ENCODE measurements at places on chromosomes 3 and 15.

DNA sequence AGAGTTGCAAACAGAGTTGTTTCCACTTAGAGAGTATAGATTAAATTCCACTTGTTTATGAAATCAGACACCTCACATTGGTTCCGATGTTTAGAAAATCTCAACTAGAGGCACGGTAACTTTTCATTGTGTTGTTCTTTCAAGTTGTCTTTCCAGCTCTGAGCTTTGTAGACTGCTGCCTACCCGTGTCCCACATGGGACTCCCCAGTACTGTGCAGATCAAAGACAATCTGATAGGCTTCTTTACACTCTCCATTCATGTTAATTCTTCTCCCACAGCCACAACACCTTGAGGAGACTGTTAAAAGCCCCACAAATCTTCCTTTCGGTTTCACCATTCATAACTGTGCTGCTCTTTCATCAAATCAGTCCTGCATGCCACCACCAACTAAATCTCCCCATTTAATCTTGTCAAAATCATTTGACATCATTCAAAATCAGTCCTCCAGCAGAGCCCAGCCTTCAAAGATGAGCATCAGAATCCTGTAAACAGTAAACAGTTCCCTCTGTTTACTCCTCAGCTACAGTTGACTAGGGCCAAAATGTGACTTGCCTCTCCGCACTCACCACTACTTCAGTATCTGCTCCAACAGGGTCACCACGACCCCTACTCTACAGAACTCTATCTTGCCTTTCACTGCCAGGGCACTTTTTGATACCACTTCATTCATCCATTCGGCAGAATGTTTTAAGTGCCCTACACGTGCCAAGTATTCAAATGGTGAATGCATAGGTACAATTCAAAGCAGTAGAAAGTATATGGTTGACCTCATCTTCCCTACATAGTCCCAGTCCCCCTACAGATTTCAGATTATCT lies 8.3 kb downstream of the ANXA2 start:
- no peak for DNase-seq

GRCh38 chr3:124826703-124827102 lies 60.5 kb downstream of the ITGB5 start:
- no peak for DNase-seq

- no peak for DNase-seq
These were observed 24.4 kb downstream of the ATP2C1 start for GRCh38 chr3:130918328-130918727.

DNA sequence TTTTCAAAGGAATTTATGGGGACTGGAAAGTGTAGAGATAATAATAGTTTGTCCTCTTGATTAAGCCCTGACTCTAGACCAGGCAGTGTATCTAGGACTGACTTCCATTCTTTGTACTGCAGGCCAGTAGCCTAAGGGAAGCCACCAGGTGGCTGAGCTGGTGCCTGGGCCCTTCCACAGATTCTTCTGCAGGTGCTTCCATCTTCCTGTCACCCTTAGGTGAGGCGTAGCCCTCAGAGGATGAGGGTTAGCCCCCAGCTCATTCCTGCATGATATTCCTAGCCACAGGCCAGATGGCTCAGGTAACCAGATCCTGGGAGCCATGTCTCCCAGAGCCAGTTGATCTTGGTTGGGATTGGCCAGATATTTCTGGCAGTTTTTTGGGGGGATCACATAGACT lies 169.0 kb upstream of the IL12A start:
- no peak for DNase-seq

GRCh38 chr3:131067983-131068382 lies 41.3 kb downstream of the NEK11 start:
- no peak for DNase-seq

DNA sequence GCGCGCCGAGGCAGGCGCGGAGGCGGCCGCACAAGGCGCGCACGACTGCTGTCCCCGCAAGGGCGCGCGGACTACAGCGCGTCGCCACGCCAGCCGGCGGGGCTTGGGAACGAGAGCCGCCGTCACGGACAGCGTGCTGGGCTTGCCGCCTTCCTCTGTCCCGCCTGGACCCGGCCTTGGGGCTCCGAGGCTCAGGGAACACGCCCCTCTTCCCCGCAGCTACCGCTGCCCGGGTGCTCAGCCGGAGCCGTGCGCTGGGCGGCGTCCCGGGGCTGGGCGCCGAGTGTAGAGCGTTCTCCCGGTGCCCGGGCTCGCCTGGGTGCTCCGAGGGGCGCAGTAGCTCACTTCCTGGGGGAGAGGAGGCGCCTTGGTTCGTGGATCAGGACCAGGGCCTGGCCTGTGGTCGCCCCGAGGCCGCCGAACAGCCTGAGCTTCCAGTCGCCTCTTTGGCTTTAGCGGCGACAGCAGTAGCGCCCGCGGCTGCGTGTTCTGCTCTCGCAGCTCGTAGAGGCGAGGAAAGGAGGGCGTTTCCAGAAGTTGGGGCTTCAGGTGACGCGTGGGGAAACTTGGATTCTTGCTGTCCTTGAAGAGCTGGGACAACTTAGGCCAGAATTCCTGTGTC lies 226.7 kb upstream of the C2CD4B start:
- peak; percentile 68 for DNase-seq

DNA sequence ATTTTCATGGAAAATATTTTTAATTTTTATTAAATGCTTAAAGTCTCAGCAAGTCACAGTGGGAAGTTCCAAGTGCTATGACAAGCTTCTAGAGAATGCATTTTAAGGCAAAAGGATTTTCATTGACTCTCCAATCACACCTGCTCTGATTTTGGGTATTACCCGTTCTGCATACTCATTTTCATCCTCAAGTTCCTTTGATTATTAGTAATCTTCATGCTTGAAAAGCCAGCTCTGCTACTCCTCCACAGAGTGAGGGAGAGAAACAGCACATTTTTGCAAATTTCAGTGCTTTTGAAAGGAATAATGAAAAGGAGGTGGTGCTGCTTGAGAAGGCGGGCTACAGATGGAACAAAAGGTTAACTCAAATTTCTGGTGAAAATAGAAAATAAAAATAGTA lies 450.7 kb downstream of the NSUN3 start:
- DNase-seq: no peak

- no peak for DNase-seq
These were observed 100.2 kb downstream of the CGNL1 start for GRCh38 chr15:57476533-57476975.

DNA sequence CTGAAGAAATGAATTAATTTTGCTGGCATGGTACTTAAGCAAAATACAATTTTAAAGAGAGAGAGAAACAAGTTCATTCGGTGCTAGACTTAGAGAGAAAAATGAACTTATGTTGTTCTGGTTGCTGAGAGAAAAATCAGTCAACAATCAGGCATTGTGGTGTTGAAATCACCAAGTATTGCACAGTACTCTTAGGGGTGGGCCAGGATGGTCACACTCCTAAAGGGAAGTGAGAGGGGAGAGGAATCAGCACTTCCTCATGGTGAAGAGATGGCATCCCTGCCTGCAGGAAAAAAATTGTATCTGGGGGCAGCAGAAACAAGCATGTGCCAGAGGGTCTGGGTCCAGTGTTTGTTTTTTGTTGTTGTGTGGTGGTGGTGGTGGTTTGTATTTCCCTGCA lies 7.0 kb upstream of the DMXL2 start:
- DNase-seq: no peak

DNA sequence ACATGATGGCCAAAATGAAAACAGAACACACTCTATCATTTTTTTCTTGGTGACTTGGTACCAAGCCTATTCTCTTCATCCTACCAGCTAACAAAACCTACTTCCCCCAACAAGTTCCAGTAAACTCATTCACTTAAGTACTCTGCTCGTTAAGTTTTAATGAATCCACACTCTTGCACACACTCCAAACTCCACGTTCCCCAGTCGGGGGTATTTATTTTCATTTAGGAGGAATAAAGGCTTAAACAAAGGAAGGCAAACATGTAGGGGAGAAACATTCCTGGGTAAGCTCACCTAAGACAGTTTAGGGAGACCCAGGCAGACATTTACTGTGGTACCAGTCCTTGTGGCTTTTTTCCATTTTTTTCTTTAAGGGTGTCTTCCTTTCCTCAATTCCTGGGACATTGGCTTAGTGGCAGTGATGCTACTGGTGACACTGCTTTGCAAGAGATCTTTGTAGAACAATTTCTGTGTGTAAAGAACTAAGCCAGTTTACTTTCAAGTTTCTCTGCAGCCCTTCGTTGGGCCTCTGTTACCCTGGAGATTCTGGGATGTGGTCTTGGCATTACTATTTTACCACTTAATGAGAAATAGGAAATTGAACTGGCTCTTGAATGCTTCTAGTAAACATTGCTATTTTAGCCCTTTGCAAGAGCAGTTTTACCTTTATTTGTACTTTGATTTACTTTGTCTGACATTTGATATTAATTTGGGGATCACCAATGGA lies 117.3 kb upstream of the C15orf61 start:
- DNase-seq: no peak

- DNase-seq: no peak
These were observed 792.6 kb downstream of the NAALADL2 start for GRCh38 chr3:175651716-175652115.

GRCh38 chr3:134007819-134008218 lies 21.9 kb downstream of the SLCO2A1 start:
- no peak for DNase-seq

GRCh38 chr3:134487406-134487805 lies 1.5 kb downstream of the CEP63 start:
- no peak for DNase-seq

- DNase-seq: no peak
These were observed 8.6 kb upstream of the ST8SIA2 start for GRCh38 chr15:92385096-92385495.

- DNase-seq: peak; percentile 93
These were observed 882 bp downstream of the GXYLT2 start for GRCh38 chr3:72888546-72889309.

GRCh38 chr3:147930232-147930807 lies 521.2 kb downstream of the ZIC1 start:
- peak; percentile 39 for DNase-seq

DNA sequence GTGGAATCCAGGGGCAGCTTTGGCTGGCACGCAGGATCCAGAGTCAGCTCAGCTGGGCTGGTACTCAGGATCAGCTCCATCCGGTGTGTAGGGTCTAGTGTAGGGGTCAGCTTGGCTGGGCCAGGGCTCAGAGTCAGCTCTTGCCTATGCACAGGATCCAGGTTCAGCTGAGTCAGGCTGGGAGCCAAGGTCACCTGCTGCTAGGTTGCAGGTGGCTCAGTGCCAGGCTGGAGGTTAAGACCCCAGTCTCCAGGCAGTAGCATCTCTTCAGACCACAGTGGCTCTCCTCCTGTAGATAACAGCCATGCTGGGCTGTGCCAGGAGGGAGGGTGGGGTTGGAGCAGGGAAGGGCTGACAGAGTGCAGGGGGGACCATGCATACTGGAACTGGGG lies 1.8 kb downstream of the HYAL3 start:
- DNase-seq: peak; percentile 1

DNA sequence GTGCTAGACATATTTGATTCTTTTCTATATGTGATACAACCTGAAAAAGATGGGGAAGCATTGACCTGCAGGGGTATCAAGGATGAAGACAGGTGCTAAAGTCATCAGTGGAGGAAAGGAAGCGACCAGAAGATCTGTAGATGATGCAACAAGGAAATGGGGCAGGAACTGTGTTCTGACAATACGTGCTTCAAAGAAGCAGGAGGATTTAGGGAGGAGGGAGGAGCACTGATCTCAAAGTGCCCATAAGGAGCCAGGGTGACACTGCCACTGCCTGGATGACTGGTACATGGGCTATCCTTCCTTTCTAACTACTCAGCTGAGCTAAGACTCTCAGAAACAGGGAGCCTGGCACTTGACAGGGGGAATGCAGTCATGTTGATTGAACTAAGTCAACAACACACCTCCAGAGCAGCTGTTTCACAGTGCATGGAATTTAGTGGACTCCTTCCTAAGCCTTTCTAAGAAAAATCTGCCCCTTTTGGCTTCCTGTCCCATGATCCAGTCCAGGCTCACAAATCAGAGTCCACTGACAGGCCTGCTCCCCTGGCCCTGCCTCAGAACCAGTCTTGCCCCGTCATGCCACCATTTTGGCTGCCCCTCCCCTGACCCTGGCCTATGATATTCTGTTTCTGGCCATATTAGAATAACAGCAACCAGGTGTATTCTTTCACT lies 12.0 kb downstream of the LYSMD4 start:
- DNase-seq: no peak

GRCh38 chr3:134694466-134694865 lies 43.6 kb upstream of the KY start:
- peak; percentile 73 for DNase-seq

DNA sequence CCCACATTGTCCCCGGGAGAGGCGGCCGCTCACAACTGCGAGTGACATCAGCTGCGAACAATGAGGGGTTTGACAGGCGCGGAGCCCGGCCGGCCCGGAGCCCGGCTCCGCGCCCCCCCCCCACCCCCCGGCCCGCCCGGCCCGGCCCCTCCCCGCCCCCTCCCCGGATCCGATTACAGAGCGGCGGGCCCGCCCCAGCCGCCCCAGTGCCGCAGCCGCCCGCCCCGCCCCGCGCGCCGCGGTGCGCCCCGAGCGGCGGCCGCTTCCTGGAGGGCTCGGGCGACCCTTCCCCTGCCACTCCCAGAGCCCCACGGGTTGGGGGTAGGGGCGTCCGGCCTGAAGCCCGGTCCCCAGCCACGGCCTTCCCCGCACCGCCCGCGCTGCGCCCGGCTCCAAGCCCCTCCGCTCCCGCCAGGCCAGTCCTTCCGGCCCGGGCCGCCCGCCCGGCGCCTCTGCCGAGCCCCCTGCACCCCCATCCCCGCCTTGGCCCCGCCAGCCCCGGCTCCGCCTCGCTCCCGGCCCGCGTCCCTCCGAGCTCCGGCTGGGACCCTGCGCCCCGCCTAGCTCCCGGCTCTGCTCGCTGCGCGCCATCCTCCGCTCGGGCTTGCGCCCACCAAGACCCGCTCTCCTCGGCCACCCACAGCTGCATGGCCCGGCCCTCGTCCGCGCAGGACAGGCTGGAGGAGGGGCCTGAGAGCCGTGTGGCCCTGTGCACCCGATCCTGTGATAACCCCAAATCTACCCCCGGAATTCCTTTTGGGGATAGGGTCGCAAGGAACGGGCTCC lies at the start of gene PCBP4:
TSS of gene PCBP4 (minus strand) at position 71 of the 786 bp plus-strand sequence. CDS start 6,214 bp downstream, outside the sequence.
- peak; percentile 93 for DNase-seq

DNA sequence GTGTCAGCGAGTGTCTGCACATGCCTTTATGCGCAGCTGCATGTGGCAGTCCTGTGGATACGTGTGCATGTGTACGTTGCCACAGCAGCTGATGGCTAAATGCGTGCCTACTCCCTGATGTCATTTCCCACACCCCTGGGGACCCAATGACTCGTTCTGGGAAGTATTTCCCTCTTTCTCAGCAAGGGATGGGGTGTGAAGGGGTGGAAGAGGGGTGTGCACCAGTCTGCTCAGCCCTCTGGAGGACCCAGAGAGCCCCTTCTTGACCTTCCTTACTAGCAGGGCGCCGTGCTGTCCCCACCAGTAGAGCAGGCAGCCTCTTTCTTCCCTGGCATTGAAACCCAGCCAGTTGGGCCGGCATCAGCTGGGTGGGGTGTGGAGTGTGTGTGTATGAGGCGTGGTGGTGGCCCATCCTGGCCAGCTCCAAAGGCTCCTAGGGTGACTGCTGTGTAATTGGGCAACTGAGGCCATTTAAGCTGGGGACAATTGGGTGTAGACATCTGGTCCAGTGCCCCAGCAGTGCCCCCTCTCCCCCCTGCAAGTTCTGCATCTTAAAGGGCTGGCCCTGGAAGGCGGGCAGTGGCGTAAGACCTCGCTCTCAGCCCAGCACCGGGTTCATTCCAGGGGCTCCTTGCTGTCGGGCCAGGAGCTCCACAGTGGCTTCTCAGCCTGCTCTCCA lies 19.2 kb downstream of the SNX33 start:
- no peak for DNase-seq
